H4 (cell line): ENCODE measurements at places on chromosomes 6 and 20. TPM values are rescaled to one million over a fixed set of nuclear protein-coding genes. Genes with fewer than 3 reads are reported as not detected.

- no peak for DNase-seq
Measured at GRCh38 chr6:14206391-14206790, 88.8 kb downstream of the CD83 start.

DNA sequence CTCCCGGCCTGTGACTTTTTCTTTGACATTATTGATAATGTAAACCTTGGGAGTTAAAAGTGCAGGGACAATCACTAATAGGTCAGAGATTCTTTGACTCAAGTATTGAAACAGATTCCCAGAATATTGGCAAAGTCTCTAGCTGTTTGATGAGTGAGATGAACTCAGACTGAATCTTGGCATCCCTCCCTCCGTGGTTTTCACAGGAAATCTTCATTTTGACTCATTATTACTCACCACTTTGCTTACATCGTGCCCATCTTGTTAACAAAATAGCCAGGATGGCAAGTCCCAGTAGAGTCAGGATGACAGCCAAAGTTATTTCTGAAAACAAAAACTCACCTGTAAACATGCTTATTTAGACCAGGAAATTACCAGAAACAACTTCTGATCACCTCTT, 2.0 kb downstream of the TSBP1 start:
- peak; percentile 52 for DNase-seq

GRCh38 chr6:40258531-40258930, 324.3 kb upstream of the MOCS1 start:
- no peak for DNase-seq

DNA sequence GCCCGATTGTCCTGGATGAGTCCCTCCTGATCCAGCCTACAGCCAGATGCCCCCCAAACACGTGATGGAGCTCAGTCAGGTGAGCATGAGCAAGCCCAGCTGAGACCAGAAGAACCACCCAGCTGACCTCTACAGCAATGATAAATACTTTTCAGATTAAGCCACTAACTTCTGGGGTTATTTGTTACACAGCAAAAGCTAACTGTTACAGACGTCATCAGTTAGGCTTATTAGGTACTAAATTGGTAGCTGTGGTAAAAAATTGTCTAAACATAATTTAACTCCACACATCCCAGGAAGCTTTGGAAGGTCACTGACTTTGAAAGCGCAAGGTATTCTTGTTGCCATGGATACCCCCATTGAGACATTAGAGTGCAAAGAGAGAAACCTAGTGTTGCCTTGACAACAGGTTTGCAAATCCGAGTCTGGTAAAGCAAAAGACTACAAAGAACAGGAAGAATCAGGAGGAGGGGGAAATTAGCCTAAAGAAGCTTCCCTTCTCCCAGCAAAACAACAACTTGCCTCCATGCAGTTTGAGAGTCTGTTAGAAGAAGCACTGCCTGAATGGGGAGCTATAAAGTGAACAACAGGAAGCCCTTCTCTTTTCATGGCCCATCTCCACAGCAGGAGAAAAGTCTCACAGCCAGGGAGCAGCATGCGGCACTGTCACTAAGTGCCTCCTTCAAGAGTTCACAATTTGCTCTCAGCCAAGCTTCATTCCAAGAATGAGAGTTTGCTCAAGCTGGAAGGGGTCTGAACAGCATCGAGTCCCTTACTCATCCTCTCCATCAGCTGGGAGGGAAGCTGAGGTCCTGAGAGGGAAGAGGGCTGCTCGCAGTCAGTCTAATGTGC, 41.7 kb upstream of the ZNF831 start:
- no peak for DNase-seq

- DNase-seq = no peak
Measured at GRCh38 chr6:65289491-65289890, 417.5 kb downstream of the EYS start.

- no peak for DNase-seq
Measured at GRCh38 chr20:39111359-39112177, 149.4 kb downstream of the DHX35 start.

DNA sequence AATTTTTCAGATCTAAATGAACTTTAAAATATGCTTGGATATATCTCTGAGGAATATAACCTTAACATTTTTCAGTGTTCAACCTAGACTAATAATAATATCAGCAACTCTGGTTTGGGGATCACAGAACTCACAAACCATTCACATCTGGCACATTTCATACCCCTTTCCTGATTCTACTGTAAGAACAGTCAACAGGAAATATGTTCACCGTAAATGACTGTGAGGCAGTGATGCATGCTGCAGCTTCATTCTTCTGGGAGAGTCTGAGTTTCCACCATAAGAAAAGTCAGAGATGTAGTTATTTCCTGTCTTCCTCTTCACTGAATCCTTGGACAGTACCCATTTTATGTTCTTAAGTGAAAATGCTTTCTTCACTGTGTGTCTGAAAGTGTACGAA, 134.2 kb upstream of the IFNGR1 start:
- DNase-seq = no peak

DNA sequence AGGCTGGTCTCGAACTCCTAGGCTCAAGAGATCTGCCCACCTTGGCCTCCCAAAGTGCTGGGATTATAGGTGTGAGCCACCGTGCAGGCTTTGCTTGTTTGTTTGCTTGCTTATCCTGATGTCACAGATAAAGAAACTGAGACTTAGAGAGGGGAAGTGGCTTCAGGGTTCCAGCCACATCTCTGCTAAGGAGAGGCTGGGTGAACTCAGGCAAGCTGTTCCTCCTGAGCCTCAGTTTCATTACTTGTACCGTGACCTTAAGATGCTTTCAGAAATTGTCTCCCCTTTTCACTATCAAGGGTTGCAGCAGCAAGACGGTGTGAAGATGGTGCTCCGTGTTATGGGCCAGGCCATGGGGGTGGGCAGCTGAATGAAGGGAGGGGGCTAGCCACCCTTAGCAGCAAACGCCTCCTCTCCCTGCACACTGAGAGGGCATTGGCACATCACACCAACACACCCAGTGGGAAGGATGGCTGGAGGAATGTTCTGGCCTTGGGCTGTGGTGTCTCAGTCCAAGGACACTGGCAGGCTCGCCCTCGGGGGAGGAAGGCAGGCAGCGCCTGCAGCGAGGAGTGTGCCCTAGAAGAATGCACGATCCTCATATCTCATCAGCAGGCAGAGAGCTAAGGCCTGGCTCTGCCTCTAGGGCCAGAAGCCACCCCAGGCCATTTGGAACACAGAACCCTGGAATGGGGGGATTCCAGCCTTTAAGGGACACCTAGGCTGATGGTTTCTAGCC, 48.2 kb upstream of the TLDC2 start:
- no peak for DNase-seq

DNA sequence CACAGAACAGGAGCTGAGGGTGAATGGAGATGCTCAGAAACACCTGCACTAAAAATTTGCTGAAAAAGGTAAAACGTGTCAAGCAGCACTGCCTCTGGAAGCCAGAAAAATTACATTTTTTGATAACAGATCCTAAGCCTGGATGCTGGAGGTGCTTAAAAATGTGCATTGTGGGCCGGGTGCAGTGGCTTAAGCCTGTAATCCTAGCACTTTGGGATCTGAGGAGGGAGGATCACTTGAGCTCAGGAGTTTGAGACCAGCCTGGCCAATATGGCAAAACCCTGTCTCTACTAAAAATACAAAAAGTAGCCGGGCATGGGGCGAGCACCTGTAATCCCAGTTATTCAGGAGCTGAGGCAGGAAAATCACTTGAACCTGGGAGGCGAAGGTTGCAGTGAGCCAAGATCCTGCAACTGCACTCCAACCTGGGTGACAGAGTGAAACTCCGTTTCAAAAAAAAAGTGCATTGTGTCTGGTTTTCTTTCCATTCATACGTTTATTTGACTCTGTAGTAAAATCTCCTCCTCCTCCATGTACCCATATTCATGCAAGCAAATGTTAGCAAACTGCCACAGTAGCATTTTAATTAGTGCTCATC, 587 bp upstream of the BTN3A1 start:
- DNase-seq = no peak

RAET1L gene
- 0.14 TPM in 1 of 2 replicates, not detected in the other for total RNA-seq

MEP1A gene
- 0.08 TPM in 1 of 2 replicates, not detected in the other for total RNA-seq

GRCh38 chr6:79847426-79847825, 99.9 kb downstream of the ELOVL4 start:
- DNase-seq = no peak

- DNase-seq = no peak
Measured at GRCh38 chr6:163994566-163994965, 580.0 kb downstream of the QKI start.

DNA sequence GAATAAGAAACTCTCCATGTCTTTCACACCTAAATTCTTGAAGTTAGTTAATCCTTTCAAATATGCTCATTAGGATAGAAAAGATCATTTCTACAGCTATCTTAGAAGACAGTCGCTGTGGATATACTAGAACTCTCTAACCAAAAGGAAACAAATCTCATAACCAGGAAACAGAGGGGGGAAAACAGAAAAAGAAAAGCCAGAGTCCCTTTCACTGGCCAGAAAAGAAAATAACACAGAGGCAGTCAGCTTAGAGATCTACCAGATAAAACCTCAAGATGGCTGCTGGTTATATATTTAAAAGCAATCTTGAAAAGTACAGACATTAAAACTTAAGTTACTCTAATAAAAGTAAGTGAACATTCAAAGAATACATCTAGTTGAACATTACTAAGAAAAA, 19.6 kb downstream of the NUP153 start:
- DNase-seq = no peak
